ENCODE measurements at places on chromosomes 5 and 9.

- no peak for DNase-seq
Measured at GRCh38 chr9:121698627-121699570, 47.5 kb downstream of the DAB2IP start.

GRCh38 chr9:16069671-16070454, 517.0 kb downstream of the CCDC171 start:
- no peak for DNase-seq

DNA sequence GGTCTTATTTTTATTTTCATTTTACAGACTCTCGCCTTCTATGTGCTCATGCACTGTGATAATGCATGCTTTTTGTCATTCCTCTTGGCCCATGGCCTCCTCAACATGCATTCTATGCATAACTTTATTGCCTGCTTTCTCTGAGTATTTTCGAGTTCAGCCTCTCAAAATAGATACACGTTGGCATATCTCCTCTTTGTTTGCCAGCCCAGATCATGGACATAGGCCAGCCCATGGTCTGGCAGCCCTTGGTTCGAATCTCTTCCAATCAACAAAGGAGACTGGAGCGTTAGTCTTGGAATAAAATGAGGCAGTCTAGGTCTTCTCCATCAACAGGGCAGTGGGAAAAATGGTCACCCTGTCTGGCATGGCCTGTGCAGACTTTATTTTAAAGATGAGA, 279.5 kb upstream of the ADAMTS16 start:
- DNase-seq, result no peak

- DNase-seq, result no peak
Measured at GRCh38 chr9:22160221-22160620, 151.1 kb upstream of the CDKN2B start.

DNA sequence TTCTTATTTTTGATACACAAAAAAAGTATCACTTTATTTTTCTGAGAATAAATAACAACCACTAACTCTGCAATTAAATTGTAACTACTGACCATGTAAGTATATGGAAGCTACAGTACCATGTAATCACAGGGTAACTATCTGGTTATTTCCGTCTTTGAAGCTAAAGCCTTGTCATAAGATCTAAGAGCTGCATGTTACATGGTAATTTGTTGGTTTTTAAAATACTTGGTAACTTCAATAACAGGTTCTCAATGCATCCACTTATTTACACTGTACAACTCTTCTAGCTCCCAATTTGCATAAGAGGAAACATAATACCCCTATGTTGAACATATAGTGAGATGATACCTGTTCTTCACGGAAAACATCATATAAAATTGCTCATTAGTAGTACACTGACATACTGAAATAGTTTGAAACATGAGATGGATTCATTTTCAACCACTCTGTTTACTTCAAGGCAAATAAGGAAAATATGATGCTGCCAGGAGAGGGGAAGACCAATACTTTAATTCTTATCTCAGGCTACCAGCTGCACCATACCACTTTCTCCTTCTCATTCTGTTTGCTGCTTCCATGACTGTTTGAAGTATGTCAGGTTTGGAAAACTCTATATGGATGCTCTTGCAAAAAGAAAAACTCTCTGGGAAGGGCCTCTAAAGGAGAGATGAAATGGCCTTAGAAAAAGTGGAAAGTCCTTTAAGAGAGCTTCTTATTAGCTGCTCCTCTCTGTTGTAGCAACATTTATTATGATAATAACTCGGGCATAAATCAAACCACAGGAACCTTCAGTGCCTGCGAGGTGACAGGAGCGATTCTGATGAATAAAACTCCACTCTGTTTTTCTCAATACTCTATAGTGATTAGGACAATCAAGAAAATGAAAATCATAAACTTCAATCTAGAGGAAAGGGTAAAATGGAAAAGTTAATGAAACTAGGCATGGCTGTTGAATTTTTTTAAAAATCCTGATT, 150.2 kb downstream of the KIAA0825 start:
- DNase-seq, result no peak

GRCh38 chr9:117359910-117360309, 54.9 kb downstream of the ASTN2 start:
- DNase-seq, result no peak

- DNase-seq, result peak; percentile 68
Measured at GRCh38 chr9:32378496-32378895, 5.9 kb upstream of the ACO1 start.

DNA sequence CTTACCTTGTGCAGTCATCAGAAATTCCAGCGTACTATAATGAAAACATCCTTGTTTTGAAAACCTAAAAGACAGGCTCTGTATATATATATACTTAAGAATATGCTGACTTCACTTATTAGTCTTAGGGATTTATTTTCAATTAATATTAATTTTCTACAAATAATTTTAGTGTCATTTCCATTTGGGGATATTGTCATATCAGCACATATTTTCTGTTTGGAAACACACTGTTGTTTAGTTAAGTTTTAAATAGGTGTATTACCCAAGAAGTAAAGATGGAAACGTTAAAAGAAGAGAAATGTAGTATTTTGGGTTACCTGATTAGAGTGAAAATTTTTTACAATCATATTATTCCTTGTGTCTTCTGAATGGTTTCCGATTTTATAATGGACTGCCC, 131.4 kb downstream of the CDH6 start:
- no peak for DNase-seq

DNA sequence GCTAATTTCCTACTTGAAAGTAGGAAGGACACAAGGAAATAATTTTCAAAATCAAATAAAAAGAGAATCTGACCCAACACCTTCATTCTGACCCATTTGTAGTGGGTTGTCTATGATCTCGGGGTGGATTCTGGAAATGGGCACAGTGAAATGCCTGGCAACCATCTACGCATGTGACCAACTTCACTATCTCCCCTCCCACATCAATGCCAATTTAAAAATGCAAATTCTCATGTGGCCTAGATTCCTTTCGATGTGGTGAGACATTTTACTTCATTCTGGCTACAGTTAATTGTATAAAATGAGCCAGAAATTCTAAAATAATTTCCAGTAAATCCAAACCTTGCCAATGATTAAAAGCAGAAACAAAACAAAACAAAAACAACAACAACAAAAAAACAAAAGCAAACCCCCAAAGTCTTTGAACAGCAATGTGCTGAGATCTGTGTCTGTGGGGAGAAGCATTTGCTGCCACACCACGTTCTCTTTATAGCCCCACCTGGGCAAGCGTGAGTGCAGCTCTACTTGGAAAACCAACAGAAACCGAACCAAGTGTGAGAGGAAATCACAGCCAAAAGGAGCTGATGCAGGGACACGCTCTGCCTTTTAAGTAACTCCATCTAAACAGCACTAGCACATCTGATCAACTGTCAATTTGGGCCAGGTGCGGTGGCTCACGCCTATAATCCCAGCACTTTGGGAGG, 59.0 kb downstream of the USP20 start:
- no peak for DNase-seq

GRCh38 chr5:115209279-115209678, 39.6 kb upstream of the TRIM36 start:
- no peak for DNase-seq

- DNase-seq, result no peak
Measured at GRCh38 chr9:128689820-128690683, 1.0 kb downstream of the SET start.

- no peak for DNase-seq
Measured at GRCh38 chr9:22893196-22893843, 446.7 kb downstream of the DMRTA1 start.
